ENCODE measurements at places on chromosomes 16 and 17.

- no peak for DNase-seq
- no peaks in the 10 kb centered on the region for H3K36me3 ChIP-seq
- H3K4me1 ChIP-seq, result peaks cover 2% of the 10 kb centered on the region
- no peak overlapping the region for H3K4me3 ChIP-seq
- no peaks in the 10 kb centered on the region for H3K27me3 ChIP-seq
- H3K27ac ChIP-seq, result no peak overlapping the region
These were observed 7.3 kb downstream of the C16orf86 start for GRCh38 chr16:67673712-67674580.

- peaks cover 15% of the 10 kb centered on the region for H3K4me1 ChIP-seq
- H3K36me3 ChIP-seq, result peaks cover 19% of the 10 kb centered on the region
- H3K27ac ChIP-seq, result peak overlapping the region; percentile 21
- DNase-seq, result no peak
These were observed 9.6 kb downstream of the POLR2C start for GRCh38 chr16:57471852-57472664.

GRCh38 chr16:83147244-83147643 lies 520.5 kb downstream of the CDH13 start:
- no peaks in the 10 kb centered on the region for H3K27me3 ChIP-seq
- H3K4me3 ChIP-seq, result no peak overlapping the region
- DNase-seq, result no peak
- no peaks in the 10 kb centered on the region for H3K4me1 ChIP-seq

DNA sequence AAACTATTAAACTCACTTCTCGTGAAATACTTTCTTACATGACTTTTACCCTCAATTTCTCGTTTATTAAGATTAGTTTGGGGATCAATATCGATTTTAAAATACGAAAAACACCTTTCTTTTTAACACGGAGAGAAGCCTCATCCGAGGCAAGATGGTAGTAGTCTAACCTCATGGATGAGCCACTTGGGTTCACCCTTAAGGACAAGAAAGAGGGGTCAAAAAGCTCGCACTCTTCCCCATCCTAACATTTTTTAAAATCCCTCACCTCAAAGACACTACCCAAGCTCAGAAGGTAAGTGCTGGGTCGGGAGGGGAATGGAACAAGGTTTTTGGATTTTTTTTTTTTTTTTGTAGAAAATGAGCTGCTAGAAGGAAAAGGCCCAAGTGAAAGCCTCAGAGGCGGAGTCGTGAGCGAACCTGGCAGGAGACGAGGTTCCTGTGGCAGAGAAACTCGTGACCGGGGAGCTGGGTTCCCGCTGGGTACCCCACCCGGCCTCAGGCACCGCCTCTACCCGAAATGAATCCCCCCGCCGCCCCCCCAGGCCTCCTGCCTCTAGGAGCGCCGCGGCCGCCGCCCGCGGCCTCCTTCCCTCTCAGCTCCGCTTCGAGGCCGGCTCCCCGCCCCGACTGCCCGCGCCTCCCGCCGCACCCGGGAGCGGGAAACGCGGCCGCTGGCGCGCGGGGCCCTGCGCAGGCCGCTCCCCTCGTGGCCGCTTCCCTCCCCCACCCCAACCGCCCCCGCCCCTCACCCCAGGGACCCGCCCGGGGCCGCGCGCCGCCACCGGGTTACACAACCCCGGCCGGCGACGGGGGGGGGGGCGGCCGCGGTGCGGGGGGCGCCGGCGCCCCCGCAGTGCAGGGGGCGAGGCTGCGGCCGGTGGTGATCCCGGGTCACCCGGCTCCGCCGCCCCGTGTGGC lies 1.6 kb downstream of the NUFIP2 start:
- DNase-seq, result peak; percentile 72
- H3K27ac ChIP-seq, result peak overlapping the region; percentile 99
- peaks cover 44% of the 10 kb centered on the region for H3K36me3 ChIP-seq
- H3K4me3 ChIP-seq, result peak overlapping the region; percentile 100
- peaks cover 43% of the 10 kb centered on the region for H3K4me1 ChIP-seq

- no peak overlapping the region for H3K4me3 ChIP-seq
- no peaks in the 10 kb centered on the region for H3K27me3 ChIP-seq
- H3K27ac ChIP-seq, result no peak overlapping the region
- H3K36me3 ChIP-seq, result no peaks in the 10 kb centered on the region
- DNase-seq, result no peak
These were observed 154.8 kb upstream of the SOX9 start for GRCh38 chr17:71966055-71966454.

GRCh38 chr16:62035115-62036092 lies 834 bp downstream of the CDH8 start:
- DNase-seq, result no peak
- H3K4me1 ChIP-seq, result no peaks in the 10 kb centered on the region
- no peak overlapping the region for H3K4me3 ChIP-seq
- no peaks in the 10 kb centered on the region for H3K36me3 ChIP-seq

- no peak overlapping the region for H3K27ac ChIP-seq
- H3K27me3 ChIP-seq, result no peaks in the 10 kb centered on the region
- no peak for DNase-seq
These were observed 70.1 kb upstream of the HAS3 start for GRCh38 chr16:69035375-69035774.

DNA sequence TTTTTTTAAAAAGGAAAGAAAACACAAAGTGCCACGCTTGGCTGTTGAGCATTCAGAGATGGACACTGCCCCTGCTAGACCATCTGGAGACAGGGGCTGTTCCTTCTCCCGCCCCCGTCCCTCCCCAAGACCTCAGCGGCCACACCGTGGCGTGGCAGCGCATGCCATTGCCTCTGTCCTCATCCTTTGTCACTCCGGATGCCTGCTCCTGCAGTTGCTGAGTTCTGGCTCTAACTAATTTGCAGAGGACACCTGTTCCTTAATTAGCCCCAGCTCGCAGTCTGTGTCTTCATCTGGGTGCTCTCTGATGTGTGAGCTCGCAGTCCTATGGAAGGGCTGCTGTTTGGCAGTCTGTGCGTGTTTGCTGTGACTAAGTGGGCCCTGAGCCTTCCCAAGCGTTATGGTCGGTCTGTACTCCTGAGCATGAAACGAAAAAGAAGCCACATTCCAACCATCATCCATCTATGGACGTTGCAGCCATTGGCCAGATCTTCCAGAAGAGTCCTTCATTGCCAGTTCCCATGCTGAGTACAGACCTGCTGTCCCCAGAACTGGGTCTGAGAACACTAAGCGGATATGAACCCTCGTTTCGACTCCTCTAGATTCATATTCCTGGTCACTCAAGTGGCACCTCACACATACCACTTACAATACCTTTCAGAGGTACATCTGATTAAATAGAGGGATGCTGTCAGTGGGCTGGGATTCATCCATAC lies 40.9 kb upstream of the NAT9 start:
- no peak overlapping the region for H3K4me3 ChIP-seq
- H3K27me3 ChIP-seq, result no peaks in the 10 kb centered on the region
- peaks cover 4% of the 10 kb centered on the region for H3K36me3 ChIP-seq
- no peak overlapping the region for H3K27ac ChIP-seq

- H3K36me3 ChIP-seq, result no peaks in the 10 kb centered on the region
- peaks cover 9% of the 10 kb centered on the region for H3K4me1 ChIP-seq
- no peak overlapping the region for H3K27ac ChIP-seq
- H3K4me3 ChIP-seq, result no peak overlapping the region
- H3K27me3 ChIP-seq, result peaks cover 6% of the 10 kb centered on the region
These were observed 73.1 kb upstream of the TANC2 start for GRCh38 chr17:62892870-62893338.

DNA sequence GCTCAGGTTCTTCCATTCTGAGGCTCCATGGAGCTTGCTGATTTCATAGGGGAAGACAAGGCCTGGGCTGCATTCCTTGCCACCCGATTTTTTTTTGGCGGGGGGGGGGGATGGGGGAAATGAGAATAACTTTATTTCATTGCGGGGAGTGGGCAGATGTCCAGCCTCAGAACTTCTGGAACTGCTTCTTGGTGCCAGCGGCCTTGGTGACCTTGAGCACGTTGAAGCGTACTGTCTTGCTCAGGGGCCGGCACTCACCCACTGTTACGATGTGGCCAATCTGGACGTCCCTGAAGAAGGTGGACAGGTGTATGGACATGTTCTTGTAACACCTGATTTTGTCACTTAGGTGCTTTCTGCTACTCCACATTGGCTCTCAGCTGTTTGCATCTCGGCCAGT lies 8.3 kb upstream of the CENPT start:
- H3K4me1 ChIP-seq, result peaks cover 32% of the 10 kb centered on the region
- no peak for DNase-seq
- H3K4me3 ChIP-seq, result no peak overlapping the region
- H3K27ac ChIP-seq, result no peak overlapping the region

GRCh38 chr16:55779402-55780094 lies 53.3 kb downstream of the CES1 start:
- H3K4me1 ChIP-seq, result no peaks in the 10 kb centered on the region
- peaks cover 13% of the 10 kb centered on the region for H3K27me3 ChIP-seq
- H3K36me3 ChIP-seq, result no peaks in the 10 kb centered on the region
- no peak for DNase-seq

GRCh38 chr17:82320140-82320840 lies 2.9 kb upstream of the CD7 start:
- no peak overlapping the region for H3K4me3 ChIP-seq
- H3K36me3 ChIP-seq, result peaks cover 49% of the 10 kb centered on the region
- peaks cover 25% of the 10 kb centered on the region for H3K4me1 ChIP-seq
- H3K27me3 ChIP-seq, result no peaks in the 10 kb centered on the region
- no peak overlapping the region for H3K27ac ChIP-seq
- peak; percentile 21 for DNase-seq

DNA sequence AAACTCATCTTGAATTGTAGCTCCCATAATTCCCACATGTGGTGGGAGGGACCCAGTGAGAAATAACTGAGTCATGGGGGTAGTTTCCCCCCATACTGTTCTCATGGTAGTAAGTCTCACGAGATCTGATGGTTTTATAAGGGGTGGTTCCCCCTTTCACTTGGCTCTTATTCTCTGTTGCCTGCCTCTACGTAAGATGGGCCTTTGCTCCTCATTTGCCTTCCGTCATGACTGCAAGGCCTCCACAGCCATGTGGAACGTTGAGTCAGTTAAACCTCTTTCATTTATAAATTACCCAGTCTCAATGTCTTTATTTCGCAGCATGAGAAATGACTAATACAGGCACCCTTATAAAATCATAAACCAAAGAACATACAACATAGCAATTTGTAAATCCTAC lies 79.0 kb downstream of the XYLT1 start:
- no peak overlapping the region for H3K4me3 ChIP-seq
- no peak overlapping the region for H3K27ac ChIP-seq
- H3K36me3 ChIP-seq, result no peaks in the 10 kb centered on the region
- H3K27me3 ChIP-seq, result no peaks in the 10 kb centered on the region

GRCh38 chr16:50591800-50592771 lies 43.9 kb downstream of the NKD1 start:
- H3K27me3 ChIP-seq, result no peaks in the 10 kb centered on the region
- peaks cover 2% of the 10 kb centered on the region for H3K36me3 ChIP-seq
- H3K4me3 ChIP-seq, result no peak overlapping the region
- H3K27ac ChIP-seq, result no peak overlapping the region

- DNase-seq, result peak; percentile 49
- H3K4me3 ChIP-seq, result peak overlapping the region; percentile 70
- peaks cover 30% of the 10 kb centered on the region for H3K27me3 ChIP-seq
- peaks cover 14% of the 10 kb centered on the region for H3K4me1 ChIP-seq
These were observed 57.3 kb downstream of the RAP1GAP2 start for GRCh38 chr17:2853283-2854142.

DNA sequence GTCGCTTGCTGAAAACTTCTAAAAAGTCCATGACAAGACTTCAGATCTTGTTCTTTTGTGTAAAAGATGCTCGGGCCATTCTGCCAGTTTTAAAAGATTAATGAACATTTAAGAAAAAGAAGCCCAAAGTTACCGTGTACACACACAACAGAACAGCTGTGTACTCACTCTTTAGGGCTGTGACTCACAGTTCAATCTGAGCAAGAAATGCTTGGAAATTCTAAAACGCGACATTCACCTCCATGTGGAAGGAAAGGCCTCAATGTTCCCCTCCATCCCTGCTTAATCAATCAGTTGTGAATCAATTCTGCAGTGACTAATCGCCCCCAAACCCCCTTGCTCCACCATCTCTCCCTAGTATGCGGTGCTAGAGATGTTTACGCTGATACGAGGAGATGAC lies 609.9 kb upstream of the SALL1 start:
- H3K4me3 ChIP-seq, result no peak overlapping the region
- H3K36me3 ChIP-seq, result no peaks in the 10 kb centered on the region

DNA sequence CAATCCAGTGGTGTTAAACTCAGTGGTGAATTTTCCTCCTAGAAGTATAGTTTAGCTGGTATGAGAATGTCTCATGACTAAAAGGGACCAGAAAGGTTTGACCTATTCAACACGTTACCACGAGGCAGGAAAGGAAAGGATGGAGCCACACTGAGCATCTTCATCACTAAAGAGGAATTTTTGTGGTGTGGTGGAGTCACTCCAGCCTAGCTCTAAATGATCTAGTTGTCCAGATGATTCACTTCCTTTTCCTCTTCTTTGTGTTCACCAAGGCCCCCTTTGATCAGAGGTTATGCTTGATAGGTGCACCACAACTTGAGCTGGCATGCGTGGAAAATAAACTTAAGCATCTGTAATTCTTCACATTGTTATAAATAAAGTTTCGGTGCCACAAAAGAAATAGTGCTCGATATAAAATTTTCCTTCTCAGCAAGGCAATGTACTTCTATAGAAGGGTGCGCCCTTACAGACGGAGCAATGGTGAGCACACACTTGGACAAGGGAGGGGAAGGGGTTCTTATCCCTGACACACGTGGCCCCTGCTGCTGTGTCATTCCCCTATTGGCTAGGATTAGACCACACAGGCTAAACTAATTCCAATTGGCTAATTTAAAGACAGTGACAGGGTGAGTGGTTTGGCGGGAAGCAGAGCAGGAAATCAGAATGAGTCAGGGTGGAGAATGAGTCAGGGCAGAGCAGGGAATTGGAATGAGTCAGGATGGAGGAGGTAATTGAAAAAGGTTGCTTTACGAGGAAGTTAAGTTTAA lies 254.6 kb downstream of the HS3ST3A1 start:
- H3K27ac ChIP-seq, result peak overlapping the region; percentile 63
- H3K27me3 ChIP-seq, result peaks cover 5% of the 10 kb centered on the region
- peak; percentile 44 for DNase-seq
- H3K4me3 ChIP-seq, result peak overlapping the region; percentile 6
- peaks cover 17% of the 10 kb centered on the region for H3K4me1 ChIP-seq

DNA sequence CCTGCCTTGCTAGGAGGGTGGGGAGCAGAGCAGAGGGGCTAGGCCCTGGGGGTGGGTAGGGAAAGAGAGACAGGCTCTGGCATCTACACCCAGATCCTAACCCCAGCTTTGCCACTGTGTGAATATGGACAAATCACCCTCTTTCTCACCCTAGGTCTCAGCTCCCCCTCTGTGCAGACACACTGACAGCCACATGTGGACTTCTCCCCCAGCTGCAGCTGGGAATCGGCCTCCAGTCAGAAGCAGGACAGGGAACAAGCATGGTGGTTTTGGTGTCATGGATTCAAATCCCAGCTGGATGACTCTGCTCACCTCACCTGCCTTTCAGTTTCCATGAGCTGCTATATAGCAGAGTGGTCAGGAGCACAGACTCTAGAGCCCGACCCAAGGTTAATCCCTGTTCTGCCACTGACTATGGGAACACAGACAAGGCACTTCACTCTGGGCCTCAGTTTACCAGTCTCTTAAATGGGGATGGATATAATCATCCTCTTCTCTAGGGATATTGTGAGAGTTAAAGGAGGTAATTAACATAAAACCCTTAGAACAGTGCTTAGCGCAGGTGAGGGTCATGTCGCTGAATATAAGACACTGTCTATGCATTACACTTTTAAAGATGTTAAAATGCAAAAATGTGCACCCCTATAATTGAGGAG lies 26.2 kb upstream of the MAP3K14 start:
- DNase-seq, result no peak
- H3K4me1 ChIP-seq, result peaks cover 6% of the 10 kb centered on the region
- H3K27me3 ChIP-seq, result peaks cover 2% of the 10 kb centered on the region

- no peak overlapping the region for H3K4me3 ChIP-seq
- H3K27me3 ChIP-seq, result peaks cover 17% of the 10 kb centered on the region
- no peaks in the 10 kb centered on the region for H3K4me1 ChIP-seq
- no peak for DNase-seq
- H3K36me3 ChIP-seq, result no peaks in the 10 kb centered on the region
- H3K27ac ChIP-seq, result no peak overlapping the region
These were observed 13.4 kb upstream of the SRSF1 start for GRCh38 chr17:58020401-58020800.
